ENCODE measurements at places on chromosomes 2 and 18.
A peak's percentile ranks its signal among the peaks of the same experiment; 100 is the strongest.

- peak; percentile 9 for DNase-seq
Measured at GRCh38 chr2:105256431-105257047, 15.0 kb downstream of the GPR45 start.

- DNase-seq: peak; percentile 34
Measured at GRCh38 chr2:219446101-219446504, 11.5 kb downstream of the SPEG start.

DNA sequence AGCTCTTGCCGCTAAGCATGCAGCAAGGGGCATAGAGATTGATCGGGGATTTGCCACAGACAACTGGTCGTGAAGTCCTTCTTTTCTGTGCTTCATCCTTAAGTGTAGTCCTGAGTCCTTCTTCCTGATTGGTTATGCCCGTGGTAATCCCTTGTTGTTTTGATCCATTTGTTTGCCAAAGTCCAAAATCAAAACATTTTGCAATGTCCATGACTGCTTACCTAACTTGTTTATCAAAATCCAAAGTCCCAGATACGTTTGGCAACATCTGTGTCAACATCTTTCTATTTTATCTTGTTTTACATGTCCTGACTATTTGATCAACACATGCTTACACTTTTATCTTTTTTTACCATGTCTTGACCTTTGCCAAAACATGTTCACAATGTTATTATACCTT, 229.0 kb upstream of the ZNF804A start:
- DNase-seq: no peak

DNA sequence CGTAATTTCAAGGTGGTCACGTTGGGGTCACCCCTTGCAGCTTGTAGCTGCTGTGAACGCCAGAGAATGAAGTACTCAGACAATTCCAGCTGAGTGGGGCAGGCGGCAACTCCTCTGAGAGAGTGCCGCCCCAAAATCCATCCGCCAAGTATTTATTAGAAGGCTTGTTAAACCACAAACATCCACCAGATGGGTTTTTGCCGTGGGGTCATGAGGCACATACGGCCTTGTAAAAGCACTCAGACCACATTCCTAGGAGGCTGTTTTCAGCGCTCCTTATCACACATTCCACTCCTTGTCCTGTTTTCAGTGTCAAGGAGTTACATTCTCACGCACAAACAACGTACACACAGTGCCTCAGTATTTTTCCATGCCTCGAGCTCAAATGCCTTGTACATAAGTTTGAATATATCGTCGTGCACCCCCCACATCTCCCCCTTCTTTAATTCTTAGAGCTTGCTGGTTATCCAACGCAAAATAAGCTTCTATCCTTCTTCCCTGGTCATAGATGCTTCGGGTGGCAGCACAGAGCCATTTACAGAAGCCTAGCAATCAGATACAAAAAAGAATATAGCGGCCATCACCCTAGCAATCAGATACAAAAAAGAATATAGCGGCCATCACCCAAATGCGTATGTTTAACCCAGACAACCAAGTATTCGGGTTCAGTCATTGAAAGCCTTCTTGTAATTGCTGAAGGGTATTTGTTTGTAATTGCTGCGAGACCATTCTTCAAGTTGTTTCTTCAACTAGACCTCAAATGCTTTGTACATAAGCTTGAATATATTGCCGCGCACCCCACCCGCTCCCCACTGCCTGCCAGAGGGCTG, 7.3 kb downstream of the ALPP start:
- no peak for DNase-seq

DNA sequence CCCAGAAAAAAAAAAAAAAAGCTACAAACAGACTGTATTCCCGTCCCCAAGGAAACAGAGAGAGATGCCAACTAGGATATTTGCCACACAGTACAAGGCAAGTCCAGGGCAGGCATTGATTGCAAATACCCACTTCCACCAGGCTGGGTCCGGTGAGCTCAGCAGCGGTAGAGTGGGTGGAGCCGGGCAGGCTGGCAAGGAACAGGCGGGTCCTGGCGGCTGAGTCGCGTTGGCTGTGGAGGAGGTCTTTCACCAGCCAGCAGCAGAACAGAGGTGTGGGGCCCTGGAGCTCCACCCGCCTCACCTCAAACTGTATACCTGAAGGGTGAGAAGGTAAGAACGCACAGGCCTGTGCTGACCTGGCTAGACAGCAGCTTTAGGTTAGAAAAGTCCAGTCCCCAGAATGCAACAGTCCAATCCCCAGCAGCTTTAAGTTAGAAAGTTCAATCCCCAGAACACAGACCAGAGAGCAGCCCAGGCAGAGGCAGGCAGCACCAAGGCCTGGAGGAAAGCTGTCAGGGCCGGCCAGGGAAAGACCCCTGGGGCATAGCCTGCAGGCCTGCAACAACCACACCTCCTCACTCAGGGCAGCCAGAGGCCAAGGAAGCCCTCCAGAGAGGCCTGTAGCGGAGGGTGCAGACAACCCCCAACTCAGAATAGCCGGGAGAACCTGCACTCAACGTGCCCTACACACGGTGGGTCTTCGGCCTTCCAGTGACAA, 21.9 kb upstream of the MTERF4 start:
- DNase-seq: no peak

- no peak for DNase-seq
Measured at GRCh38 chr18:54222922-54223567, 1.4 kb downstream of the MBD2 start.

DNA sequence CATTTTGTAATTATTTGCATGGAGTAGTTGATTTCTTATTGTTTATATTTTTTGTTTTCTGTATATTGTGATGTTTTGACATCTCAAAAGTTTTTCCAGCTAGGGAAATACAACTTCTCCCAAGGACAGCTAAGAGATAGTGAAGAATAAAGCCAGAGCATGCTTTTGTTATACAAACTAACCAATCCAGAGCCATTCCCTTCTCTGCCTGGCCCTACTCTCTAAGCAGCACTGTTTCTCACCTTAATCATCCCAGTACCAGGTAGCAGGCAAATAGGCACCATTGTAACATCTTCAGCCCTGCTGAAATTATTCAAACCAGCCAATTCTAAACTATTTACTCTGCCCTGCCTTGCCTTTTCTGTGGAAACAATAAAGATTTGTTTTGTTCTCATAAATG, 1063.4 kb upstream of the CHAC2 start:
- DNase-seq: no peak

- DNase-seq: peak; percentile 60
Measured at GRCh38 chr18:63366213-63367052, 573 bp downstream of the KDSR start.

GRCh38 chr2:199812493-199812892, 38.5 kb downstream of the FTCDNL1 start:
- DNase-seq: no peak

Data from HAP-1 (cell line).